Brain pericyte (primary cell): ENCODE measurements at places on chromosomes 1 and 21.

DNA sequence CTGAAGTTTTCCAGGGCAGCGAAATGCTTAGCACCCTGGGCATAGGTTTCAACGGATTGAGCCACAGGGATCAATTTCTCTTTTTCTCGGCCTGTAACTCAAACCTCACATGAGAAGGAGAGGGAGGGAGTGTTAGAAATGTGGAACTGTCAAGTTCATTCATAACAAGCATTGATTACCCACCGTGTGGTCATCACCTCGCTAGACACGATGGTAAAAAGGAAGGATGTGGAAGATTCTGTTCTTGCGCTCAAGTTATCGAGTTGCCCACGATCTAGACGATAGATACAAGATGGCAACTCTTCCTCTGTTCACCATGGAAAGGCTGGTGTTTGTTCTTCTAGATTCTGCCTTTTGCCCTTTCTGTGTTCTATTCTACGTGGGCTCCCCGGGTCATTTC is 4.0 kb upstream of the RCAN3 start:
- no peak for DNase-seq

DNA sequence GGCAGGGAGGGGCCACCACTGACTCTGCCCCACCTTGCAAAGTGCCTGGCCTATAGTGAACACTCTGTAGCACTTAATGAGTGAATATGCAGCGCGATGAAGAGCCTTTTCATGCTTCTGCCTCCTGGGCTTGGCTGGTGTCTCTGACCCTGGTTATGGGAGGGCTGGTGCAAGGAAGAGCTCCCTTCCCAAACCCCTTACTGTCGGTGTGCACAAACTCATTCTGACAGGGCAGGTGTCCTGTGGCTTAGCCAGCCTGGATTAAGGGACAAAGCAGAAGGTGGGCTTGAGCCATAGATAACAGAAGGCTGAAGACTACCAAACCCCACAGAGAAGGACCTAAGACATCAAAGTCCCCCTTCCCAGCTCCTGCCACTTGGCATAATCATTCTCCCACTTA is 2.0 kb upstream of the NCMAP start:
- DNase-seq, result no peak

DNA sequence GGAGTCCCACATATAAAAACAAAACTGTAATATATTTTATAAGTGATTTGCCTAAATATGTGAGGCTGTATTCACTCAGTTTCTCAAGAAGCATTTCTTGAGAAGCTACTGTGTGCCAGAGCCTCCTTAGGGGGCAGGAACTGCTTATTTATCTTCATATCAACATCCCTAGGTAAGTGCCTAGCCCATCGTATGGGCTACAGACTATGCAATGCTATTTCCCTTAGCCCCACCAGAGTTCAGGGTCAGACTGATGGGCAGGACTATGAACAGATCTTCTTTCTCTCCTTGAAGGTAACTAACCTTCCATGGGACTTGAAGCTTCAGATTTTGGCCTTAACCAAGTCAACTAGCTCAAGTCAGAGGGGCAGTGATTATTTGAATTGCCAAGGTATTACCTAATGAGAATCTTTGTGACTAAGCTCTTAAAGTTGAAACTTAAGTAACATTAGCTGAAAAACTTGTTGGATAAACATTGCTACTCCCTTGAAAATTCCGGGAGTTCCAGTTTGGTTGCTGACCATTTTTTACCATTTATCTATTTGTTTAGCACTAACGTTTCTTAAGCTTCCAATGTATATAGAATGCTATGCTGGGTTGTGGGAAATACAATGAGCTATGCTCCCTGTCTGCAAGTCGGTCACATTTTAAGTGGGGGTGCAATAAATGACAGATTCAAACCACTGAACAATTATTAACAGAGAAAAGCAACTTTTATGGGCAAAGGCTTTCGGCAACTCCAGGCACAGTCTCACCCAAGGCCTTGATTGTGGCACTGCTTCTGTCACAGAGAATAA is 85.2 kb downstream of the GPR88 start:
- DNase-seq, result no peak

DNA sequence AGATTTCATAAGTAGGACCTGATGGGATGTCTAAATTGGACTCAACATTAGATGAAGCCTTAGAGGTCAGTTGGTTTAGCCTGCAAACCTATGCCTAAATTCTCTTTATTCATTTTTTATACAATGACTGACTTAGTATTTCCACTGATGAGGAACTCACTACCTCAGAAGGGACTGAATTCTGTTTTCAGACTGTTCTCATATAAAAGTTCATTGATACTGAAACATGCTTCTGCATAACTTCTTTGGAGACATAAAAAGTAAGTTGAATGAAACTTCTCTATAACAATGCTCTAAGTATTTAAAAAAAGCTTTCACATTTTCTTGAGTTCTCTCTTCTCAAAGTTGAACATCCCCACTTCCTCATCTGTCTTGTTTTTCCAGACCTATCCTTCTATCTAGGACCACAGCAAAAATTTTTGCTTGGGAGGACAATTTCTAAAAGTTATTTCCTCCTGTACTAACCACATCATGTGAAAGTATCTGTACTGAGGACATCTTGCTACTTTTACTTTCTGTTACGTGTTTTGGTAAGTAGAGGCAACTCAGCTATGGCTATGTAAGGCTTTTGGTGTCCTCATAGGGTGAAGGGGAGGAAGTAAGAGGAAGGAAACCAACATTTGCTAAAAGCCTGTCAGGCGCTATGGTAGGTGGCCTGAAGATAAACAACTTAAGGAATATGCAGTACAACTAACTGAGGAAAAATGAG is 64.1 kb downstream of the USP24 start:
- no peak for DNase-seq

GRCh38 chr1:210412240-210412639 is 83.5 kb downstream of the HHAT start:
- no peak for DNase-seq

- no peak for DNase-seq
Observed at GRCh38 chr21:14353231-14353630, 29.7 kb downstream of the HSPA13 start.

DNA sequence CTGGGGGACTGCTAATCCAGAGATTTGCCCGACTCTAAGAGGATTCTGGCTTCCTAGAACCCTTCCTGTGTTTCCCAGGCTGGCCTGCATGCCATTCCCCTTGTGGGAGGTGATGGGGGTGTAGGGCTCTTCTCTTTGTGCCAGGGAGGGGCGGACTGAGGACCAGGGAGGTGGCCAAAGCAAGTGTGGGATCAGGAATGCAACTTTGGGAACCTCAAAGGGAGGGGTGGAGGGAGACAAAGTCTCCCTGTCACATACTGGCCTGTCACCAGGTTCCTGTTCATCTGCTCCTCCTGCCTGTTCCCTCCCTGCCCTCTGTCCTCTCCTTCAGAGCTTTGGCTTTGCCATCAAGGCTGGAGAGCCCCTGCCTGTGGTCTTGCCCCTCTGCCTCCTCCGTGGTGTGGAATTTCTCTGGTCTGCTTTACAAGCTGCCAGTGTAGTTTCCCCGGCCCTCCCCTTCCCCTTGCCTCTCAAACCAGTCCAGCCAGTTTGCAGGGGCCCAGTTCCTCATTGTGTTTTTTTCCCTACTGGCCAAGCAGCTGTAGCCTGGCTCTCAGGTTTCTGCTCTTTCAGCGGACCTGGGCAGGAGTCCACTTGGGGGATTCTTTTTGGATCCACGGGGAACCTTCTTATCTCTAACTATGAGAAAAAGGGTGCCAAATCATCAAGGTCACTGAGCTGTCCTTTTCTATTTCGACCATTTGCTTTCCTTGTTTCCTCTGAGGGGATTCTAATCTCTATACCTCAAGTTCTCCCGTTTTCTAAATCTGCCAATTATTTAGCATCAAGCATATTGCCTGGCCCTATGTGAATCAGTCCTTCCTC is 1.8 kb downstream of the CGN start:
- no peak for DNase-seq

- no peak for DNase-seq
Observed at GRCh38 chr1:3420218-3420951, 34.1 kb upstream of the ARHGEF16 start.

DNA sequence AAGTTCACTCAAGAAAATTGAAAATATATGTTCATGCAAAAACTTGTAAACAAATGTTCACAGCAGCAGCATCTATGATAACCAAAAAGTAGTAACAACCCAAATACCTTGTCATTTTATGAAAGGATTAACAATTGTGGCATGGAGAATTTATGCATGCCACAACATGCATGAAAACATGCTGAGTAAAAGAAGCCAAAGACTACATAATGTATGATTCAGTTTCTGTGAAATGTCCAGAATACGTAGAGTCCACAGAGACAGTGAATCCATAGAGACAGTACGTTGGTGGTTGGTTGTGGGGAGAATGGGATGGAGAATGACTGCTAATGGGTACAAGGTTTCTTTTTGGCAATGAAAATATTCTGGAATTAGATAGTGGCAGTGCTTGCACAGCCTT is 148.7 kb downstream of the MAST2 start:
- DNase-seq, result no peak
